ENCODE measurements at places on chromosomes 4 and X.

GRCh38 chr4:113584407-113585150 is 177.0 kb downstream of the CAMK2D start:
- DNase-seq: no peak
- H3K36me3 ChIP-seq: no peaks in the 10 kb centered on the region
- H3K27me3 ChIP-seq: no peaks in the 10 kb centered on the region
- H3K4me1 ChIP-seq: peaks cover 15% of the 10 kb centered on the region

- H3K27me3 ChIP-seq: no peaks in the 10 kb centered on the region
- no peaks in the 10 kb centered on the region for H3K4me1 ChIP-seq
- peaks cover 45% of the 10 kb centered on the region for H3K36me3 ChIP-seq
- no peak overlapping the region for H3K27ac ChIP-seq
- DNase-seq: no peak
Observed at GRCh38 chr4:155941820-155942219, 11.8 kb downstream of the CTSO start.

DNA sequence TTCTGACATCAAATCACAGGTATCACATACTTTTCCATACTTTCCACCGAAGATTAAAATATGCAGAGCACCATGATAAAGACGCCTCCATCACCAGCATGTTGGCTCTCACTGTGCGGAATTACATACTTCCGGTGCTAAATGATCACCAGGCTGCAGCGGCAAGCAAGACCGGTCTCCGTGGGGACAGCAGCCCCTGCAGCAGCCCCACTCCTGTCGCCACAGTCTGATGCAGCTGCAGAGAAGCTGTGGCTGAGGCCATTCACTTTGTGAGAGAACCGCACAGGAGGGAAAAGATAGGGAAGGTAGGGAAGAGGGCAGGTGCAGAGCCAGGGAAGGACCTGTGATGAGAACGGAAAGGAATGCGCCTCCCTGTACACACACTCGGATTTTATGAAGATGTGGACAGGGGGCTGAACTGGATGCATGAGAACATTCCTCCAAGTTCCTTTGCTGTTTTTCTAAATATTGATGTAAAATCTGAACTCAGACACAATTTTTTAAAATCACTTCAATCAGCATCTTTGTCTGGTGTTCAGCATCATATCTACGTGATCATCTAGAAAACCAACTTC is 38.3 kb downstream of the AFAP1 start:
- no peak overlapping the region for H3K4me3 ChIP-seq
- H3K4me1 ChIP-seq: peaks cover 55% of the 10 kb centered on the region
- H3K27me3 ChIP-seq: no peaks in the 10 kb centered on the region
- H3K27ac ChIP-seq: peak overlapping the region; percentile 73

- peak; percentile 72 for DNase-seq
- H3K36me3 ChIP-seq: no peaks in the 10 kb centered on the region
- peaks cover 35% of the 10 kb centered on the region for H3K4me1 ChIP-seq
- H3K27ac ChIP-seq: peak overlapping the region; percentile 50
Observed at GRCh38 chr4:40909363-40909876, 159.7 kb downstream of the NSUN7 start.

DNA sequence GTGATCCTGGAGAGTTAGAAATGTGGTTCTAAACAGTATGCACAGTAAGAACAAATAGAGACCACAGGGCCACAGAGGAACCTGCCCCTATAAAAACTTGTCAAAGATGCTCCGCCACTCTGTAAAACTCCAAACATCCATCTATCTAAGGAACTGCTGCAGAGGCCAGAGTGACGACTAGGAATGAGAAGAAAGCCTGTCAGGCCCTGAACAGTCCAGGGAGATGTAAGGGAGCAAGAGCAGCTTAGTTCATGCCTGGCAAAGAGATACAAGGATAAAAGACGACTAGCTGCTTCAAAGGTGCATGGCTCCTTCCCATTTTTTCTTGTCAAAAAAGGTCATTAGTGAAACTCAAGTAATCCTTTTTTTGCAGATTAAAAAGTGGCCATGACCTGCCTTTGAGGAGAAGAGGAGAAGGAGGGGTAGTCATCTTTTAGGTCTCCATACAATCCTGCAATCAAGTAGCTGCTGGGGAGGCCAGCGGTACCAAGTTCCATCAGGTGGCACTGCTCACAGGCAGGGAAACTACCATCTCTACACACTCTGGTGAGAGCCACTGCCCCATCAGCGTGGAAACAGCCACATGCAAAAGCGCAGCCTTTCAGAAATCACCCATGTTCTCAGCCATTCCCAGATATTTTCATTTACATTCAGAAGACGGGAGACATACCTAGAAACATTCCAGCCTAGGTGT is 162.1 kb downstream of the TSPAN5 start:
- H3K36me3 ChIP-seq: no peaks in the 10 kb centered on the region
- no peak for DNase-seq
- H3K4me3 ChIP-seq: no peak overlapping the region
- H3K27ac ChIP-seq: no peak overlapping the region
- H3K4me1 ChIP-seq: no peaks in the 10 kb centered on the region

- no peak for DNase-seq
- H3K4me1 ChIP-seq: no peaks in the 10 kb centered on the region
- H3K4me3 ChIP-seq: no peak overlapping the region
- H3K27me3 ChIP-seq: no peaks in the 10 kb centered on the region
Observed at GRCh38 chr4:743463-744211, 38.0 kb downstream of the PCGF3 start.

DNA sequence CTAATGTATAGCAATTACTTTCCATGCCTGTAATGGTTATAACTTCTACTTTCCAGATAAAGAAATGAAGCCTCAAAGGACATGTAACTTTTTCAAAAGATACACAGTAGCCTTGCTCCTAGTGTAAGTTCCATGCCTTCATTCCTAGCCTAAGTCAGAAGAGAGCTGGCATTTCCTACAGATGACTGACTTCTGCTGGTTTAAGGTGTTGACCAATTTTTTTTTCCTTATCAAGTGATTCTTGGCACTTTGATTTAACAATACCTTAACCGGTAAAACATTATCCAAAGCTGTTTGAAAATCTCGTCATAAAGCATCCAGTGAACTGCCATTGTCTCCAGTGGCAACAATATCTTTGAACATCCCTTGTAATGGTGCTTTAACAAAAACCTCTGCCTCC is 145.1 kb upstream of the VCX3A start:
- no peak for DNase-seq
- H3K4me1 ChIP-seq: no peaks in the 10 kb centered on the region
- no peaks in the 10 kb centered on the region for H3K36me3 ChIP-seq

DNA sequence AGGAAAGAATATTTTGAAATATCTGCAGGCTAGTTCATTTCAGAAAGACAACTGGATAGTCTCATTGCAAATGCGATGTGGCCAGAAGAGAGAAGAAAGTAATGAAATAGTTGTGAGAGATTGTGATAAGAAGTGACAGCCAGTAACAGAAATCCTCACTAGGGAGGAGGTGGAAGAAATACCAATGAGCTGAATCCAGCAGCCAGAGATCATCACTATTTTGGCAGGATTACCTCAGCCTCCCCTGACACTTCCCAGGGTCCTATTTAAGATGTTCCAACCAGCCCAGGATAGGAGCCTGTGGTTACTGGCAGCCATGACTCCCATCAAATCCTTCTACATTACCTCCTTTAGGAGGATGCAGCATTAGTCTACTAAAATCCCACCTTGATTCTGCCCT is 76.7 kb upstream of the ARHGAP24 start:
- no peaks in the 10 kb centered on the region for H3K36me3 ChIP-seq
- no peak for DNase-seq
- no peak overlapping the region for H3K4me3 ChIP-seq
- H3K27me3 ChIP-seq: no peaks in the 10 kb centered on the region

GRCh38 chrX:112768563-112768962 is 72.1 kb downstream of the AMOT start:
- no peaks in the 10 kb centered on the region for H3K4me1 ChIP-seq
- H3K27me3 ChIP-seq: no peaks in the 10 kb centered on the region
- DNase-seq: no peak
- H3K36me3 ChIP-seq: no peaks in the 10 kb centered on the region
- H3K4me3 ChIP-seq: no peak overlapping the region

- no peak overlapping the region for H3K27ac ChIP-seq
- no peaks in the 10 kb centered on the region for H3K36me3 ChIP-seq
Observed at GRCh38 chr4:6953751-6954380, 44.2 kb downstream of the TBC1D14 start.

GRCh38 chrX:11655282-11656015 is 10.3 kb downstream of the ARHGAP6 start:
- H3K4me1 ChIP-seq: no peaks in the 10 kb centered on the region
- no peak overlapping the region for H3K27ac ChIP-seq
- H3K27me3 ChIP-seq: no peaks in the 10 kb centered on the region
- DNase-seq: no peak

DNA sequence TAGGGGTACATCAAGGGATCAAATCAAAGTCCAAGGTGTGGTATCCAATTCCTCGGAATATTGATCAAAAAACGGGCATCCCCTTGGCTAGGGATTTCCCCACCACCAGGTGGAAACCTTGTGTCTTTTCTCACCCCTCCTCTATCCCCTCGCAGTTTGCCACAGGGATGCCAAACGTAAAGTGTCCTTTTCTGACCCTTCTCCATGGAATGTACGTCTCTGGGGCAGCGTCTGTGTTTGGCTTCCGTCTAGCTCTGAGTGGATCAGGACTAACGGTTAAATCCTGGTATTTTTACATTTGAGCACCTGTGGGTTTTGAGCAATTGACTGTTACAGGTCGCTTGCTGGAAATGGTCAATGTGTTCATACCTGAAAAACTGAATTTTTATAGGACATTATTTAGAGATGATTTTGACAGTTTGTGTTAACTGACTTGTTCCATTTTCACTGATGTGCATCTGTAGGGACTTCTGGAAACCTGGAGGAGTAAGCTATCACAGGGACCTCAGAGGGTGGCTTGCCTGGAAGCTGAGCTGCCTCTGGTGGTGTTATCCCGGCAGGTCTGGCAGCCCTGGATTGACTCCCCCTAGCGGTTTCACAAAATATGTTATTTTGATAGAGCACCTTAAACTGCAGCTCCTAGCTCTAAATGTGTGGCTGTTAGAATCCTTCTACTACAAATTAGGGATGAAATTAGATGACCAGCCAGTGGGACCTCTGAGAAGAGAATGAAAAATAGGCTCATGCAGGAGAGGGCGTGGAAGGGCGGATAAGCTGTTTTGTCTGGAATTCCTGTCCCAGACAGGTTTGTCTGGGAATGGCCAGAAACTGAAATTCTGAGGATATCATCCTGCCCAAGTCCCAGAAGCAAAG is 8.8 kb upstream of the MGST2 start:
- H3K36me3 ChIP-seq: no peaks in the 10 kb centered on the region
- no peak overlapping the region for H3K4me3 ChIP-seq
- H3K27me3 ChIP-seq: no peaks in the 10 kb centered on the region
- no peak for DNase-seq
- peaks cover 5% of the 10 kb centered on the region for H3K4me1 ChIP-seq
- H3K27ac ChIP-seq: no peak overlapping the region
